Caco-2 (cell line): ENCODE measurements at places on chromosomes 16 and 17.

GRCh38 chr17:60158751-60159478, 9.1 kb downstream of the CA4 start:
- H3K27me3 ChIP-seq = no peaks in the 10 kb centered on the region
- no peak overlapping the region for H3K27ac ChIP-seq
- H3K4me3 ChIP-seq = no peak overlapping the region
- peaks cover 15% of the 10 kb centered on the region for H3K4me1 ChIP-seq

- peak overlapping the region; percentile 60 for H3K27ac ChIP-seq
- H3K36me3 ChIP-seq = peaks cover 1% of the 10 kb centered on the region; the same call in 1 of the 2 replicates
- DNase-seq = no peak
- H3K27me3 ChIP-seq = no peaks in the 10 kb centered on the region
- H3K4me1 ChIP-seq = peaks cover 18% of the 10 kb centered on the region
These were observed 4.5 kb downstream of the PCGF2 start for GRCh38 chr17:38743556-38744171.

GRCh38 chr17:62870030-62870541, 62.0 kb upstream of the MARCHF10 start:
- H3K27me3 ChIP-seq = no peaks in the 10 kb centered on the region; the same call in none of the 2 replicates
- no peaks in the 10 kb centered on the region for H3K4me1 ChIP-seq
- H3K36me3 ChIP-seq = no peaks in the 10 kb centered on the region
- H3K27ac ChIP-seq = no peak overlapping the region
- H3K4me3 ChIP-seq = no peak overlapping the region
- peak; percentile 22 for DNase-seq

DNA sequence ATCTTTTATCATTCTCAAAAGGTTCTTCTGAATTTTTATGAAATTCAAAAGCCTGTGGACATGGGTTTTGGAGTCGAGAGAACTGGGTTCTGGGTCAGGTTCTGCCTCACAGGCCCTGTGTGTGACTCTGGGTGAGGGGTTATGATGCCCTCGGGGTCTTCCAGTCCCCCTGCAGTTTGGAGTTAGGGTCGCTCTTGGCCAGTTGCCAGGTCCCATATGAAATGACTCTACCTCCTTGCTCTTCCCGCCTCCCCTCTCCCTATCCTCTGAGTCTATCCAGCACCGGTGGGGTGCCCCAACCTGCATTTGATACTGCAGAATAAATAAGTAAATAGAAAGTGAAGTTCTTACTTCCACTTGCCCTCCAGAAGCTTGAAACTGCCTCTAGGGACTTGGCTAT, 54.1 kb downstream of the ZDHHC7 start:
- DNase-seq = no peak
- no peak overlapping the region for H3K27ac ChIP-seq
- H3K27me3 ChIP-seq = no peaks in the 10 kb centered on the region
- no peaks in the 10 kb centered on the region for H3K36me3 ChIP-seq
- H3K4me1 ChIP-seq = peaks cover 16% of the 10 kb centered on the region

DNA sequence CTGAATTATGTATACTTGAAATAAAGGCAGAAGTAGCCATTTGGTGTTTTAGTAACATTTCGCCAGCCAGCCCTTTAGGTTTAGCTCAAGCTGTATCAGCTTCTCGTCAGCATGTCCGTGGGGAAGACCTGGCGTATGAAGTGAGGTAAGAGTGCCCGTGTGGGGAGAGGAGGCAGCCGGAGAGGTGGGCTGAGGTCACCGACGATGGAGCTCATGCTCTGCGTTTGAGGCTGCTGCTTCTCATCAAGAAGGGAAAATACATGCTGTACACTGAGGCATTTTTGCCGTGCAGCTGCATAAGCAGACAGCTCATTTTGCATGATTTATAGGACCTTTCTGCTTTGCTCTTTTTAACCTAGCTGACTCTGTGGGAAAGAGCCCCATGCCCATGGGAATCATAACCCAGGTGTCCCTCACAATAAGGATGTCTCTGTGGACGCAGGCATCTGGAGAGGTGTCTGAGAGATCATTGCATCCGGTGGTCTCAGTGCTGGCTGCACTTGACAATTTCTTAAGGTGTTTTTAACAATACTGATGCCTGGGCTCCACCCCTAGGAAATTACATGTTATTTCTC, 179.1 kb downstream of the ABCC12 start:
- no peak overlapping the region for H3K4me3 ChIP-seq
- H3K27ac ChIP-seq = no peak overlapping the region
- H3K4me1 ChIP-seq = peaks cover 11% of the 10 kb centered on the region; the same call in 1 of the 2 replicates
- no peaks in the 10 kb centered on the region for H3K27me3 ChIP-seq

DNA sequence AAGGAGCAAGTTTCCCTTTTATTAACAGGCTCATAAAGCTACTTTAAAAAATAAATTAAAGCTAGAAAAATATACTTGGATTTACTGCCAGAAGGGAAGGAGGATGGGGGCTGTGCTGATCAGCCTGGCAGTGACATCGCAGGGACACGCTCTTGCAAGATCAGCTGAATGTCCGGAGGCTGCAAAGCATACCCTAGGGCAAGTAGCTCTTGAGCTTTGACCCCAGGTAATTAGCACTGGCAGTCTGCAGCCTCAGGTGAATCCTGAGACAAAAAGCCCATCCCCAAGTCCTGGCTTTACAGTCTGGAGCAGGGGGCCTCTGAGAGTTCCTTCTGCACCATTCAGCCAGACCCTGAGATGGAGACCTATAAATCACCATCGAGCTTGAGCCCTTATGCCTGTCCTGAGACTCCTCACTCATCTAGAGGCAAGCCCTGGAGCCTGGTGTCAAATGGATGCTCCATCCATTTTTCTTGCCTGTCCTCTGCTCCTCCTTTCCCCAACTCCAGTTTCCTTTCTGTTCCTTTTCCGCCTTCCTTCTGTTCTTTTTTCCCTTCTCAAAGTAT, 131.7 kb downstream of the TMEM114 start:
- no peak overlapping the region for H3K27ac ChIP-seq
- no peaks in the 10 kb centered on the region for H3K36me3 ChIP-seq
- no peaks in the 10 kb centered on the region for H3K4me1 ChIP-seq
- no peak overlapping the region for H3K4me3 ChIP-seq

- no peaks in the 10 kb centered on the region for H3K4me1 ChIP-seq
- H3K36me3 ChIP-seq = no peaks in the 10 kb centered on the region
- H3K4me3 ChIP-seq = no peak overlapping the region
- DNase-seq = no peak
- no peaks in the 10 kb centered on the region for H3K27me3 ChIP-seq
These were observed 9.8 kb downstream of the SLFN5 start for GRCh38 chr17:35252651-35253050.

GRCh38 chr17:75491680-75492079, 23.7 kb downstream of the CASKIN2 start:
- DNase-seq = no peak
- no peak overlapping the region for H3K4me3 ChIP-seq
- peaks cover 2% of the 10 kb centered on the region for H3K36me3 ChIP-seq
- no peaks in the 10 kb centered on the region for H3K4me1 ChIP-seq

DNA sequence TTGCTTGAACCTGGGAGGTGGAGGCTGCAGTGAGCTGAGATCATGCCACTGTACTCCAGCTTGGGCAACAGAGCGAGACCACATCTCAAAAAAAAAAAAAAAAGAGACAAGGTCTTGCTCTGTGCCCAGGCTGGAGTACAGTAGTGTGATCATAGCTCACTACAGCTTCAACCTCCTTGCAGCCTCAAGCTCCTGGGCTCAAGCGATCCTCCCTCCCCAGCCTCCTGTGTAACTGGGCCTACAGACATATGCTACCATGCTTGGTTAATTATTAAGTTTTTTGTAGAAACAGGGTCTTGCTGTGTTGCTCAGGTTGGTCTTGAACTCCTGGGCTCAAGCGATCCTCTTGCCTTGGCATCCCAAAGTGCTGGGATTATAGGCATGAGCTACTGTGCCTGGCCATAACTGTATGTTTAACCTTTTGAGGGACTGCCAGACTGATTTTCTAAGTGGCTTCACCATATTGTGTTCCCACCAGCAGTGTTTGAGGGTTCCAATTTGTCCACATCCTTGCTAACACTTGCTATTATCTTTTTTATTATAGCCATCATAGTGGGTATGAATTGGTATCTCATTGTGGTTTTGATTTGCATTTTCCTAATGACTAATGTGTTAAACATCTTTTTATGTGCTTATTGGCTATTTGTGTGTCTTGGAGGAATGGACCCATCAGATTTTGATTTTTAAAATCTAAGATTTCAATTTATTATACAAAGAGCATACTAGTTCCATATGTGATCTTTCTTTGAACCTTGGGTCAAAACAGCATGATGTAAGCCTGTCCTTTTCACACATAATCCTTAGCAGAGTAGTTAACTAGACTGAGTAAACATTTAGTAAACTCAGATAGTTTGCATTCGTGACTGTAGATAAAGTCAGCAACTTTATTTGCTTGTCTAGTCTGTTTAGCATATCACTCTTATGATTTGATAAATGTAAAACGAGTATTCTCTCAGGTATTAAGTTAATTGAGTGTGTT, 38.1 kb upstream of the KPNB1 start:
- 0 out of 2 replicates have a peak, but pooled peaks cover 1% of the 10 kb centered on the region for H3K36me3 ChIP-seq
- no peaks in the 10 kb centered on the region for H3K27me3 ChIP-seq
- H3K27ac ChIP-seq = peak overlapping the region; percentile 15
- peaks cover 13% of the 10 kb centered on the region for H3K4me1 ChIP-seq
- H3K4me3 ChIP-seq = no peak overlapping the region
